Renal cortical epithelial cell (primary cell): ENCODE measurements at places on chromosomes 16 and 17.

- peak; percentile 27 for DNase-seq
These were observed 13.1 kb upstream of the LPCAT2 start for GRCh38 chr16:55495616-55496289.

GRCh38 chr16:52568983-52569690 lies 22.2 kb upstream of the TOX3 start:
- no peak for DNase-seq

DNA sequence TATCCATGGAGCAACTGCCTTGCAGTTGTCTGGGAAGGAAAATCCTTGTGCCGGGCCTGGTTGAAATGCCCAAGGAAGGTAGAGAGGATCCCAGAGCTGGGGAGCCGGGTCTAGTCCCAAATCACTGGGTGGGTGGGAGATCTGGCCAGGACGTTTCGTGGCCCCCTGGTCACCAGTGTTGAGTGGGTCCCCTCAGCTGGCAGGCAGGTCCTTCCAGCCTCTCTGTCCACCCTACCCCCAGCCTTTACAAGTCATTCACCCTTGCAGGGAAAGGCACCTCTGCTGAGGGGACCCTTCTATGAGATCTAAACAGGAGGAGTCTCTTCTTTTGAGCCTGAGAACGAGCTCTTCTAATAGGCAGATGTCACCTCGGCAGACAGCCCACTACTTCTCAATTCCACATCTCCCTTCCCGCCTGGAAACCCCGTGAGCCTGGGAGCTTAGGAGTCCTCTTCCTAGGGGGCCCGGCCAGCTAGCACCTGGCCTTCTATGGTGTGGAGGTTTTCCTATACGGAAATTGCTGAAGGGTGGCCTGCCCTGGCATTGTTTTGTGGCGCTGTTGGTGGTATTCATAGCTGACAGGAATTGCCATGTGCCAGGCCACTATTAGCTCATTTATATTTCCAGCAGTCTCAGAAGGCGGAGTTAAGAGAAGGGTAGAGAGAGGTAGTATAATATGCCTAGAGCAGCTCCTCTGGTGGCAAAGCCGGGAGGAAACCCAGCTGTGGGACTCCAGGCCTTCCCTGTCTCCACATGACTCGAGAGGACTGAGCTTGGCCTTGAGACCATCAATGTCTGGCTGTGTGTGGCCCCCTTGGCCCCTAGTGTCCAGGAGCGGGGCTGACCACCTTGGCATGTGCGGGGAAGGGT lies 13.3 kb downstream of the MPRIP start:
- peak; percentile 40 for DNase-seq

GRCh38 chr16:14036889-14037288 lies 34.2 kb upstream of the MRTFB start:
- DNase-seq, result no peak

- DNase-seq, result no peak
These were observed 7.6 kb upstream of the PKMYT1 start for GRCh38 chr16:2987833-2988232.

DNA sequence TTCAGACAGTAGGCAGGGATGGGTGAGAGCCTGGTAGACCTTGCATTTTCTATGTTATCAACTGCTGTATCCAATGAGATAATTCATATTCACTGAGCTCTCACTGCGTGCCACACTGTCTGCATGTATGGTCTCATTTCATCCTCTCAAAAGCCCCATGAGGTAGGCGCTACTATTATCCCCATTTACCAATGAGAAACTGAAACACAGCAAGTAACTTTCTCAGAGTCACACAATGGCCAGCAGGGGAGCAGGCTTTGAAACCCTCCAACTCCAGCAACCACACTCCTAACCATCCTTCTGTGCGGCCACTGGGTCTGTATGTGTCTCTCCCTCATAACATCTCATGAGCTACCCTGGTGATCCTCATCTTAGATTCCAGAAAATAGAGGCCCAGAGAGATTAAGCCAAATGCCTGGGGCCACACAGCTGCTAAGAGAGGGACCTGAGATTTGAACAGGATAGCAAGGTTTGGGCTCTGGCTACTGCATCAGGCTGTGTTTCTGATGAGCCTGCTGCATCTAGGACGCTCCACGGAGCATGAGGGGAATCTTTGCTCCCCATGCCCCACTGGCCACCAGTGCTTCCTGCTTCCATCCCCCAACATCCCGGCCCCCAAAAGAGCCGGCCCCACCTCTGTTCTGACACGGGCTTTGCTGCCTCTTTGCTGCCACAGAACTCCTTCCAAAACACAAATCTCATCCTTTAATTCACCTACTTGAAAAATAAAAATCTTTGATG lies 3.2 kb downstream of the CCR7 start:
- DNase-seq, result no peak

GRCh38 chr17:56629531-56630075 lies 36.1 kb downstream of the NOG start:
- no peak for DNase-seq

DNA sequence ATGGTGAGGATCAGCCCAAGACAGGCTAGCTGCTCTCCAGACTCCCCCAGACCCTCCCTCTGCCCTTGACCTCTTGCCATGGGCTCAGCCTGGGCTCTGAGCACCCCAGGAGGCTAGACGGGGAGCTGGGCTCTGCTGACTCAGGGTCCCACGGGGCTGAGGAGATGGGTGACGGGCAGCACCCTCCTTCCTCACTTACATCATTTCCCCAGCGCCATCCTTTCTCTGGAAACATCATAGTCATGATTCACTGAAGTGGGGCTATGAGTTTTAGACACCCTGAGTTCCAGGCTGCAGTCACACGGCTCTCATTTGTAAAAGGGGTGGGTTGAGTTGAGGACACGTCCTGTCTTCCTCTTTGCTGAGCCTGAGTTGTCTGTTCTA lies 3.0 kb upstream of the ITGAX start:
- no peak for DNase-seq

GRCh38 chr17:66929591-66929990 lies 34.9 kb upstream of the CACNG4 start:
- no peak for DNase-seq

DNA sequence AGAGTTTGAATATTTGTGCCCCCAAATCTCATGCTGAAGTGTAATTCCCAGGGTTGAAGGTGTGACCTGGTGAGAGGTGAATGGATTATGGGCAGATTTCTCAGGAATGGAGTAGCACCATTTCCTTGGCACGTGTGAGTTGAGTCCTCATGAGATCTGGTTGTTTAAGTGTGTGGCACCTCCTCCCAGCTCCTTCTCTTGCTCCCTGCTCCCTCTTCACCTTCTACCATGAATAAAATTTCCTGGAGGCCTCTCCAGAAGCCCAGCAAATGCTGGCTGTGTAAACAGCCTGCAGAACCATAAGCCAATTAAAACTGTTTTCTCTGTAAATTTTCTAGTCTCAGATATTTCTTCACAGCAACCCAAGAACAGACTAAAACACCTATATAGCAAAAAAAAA lies 12.6 kb upstream of the APOH start:
- no peak for DNase-seq

GRCh38 chr16:853981-854807 lies 53.7 kb upstream of the GNG13 start:
- DNase-seq, result no peak

GRCh38 chr17:55158439-55158838 lies 106.3 kb upstream of the HLF start:
- DNase-seq, result peak; percentile 54
